ENCODE measurements at places on chromosomes 4 and X.

DNA sequence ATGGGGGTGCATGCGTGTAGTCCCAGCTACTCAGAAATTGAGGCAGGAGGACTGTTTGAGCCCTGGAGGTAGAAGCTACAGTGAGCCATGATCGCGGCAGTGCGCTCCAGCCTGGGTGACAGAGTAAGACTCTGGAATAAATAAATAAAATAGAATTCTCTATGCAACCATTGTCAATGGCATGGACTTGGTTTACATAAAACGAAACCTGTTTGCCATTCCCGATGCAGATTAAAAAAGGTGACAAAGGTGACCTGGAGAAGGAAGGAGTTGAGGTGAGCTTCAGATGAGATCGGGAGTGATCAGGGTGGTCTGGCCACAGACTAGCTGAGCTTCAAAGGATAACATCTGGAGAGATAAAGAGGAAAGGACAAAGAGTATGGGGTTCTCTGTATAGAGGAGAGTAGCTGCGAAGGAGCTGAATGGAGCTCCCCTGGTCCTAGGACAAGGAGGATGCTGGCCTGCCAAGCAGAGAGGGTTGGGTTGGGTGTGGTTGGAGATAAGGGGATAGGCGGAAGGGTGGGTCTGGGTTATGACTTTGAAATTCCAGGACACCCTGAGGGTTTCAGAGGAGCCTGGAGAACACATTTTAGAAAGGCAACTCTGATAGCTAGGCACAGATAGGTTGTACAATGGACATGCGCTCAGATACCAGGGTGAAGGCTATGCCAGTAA lies 98.6 kb downstream of the RBM47 start:
- DNase-seq = no peak

- DNase-seq = no peak
Measured at GRCh38 chr4:77432717-77433417, 172.8 kb upstream of the CXCL13 start.

DNA sequence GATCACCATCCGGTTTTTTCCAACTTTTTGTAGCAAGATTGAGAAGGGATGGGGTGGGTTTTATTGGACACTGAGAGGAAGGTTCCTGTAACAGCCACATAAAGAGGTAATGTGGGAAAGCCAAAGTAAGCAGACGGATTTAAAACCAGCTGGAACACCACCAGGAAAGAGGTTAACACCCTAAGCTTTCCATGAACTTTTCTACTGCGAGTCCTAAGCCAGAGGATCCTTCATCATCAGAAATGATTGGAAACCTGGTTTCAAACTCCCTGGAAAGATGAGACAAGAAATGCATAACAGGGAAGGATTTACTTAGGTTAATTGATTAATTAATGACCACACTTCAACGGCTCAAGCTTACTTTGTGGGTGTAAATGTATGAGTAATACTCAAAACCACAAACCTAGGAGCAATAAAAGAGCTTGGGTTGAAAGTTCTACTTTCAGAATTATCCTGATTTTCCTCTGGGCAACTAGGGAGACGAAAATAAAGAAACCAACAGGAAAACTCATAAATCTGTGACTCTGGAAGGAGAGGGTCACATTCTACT lies 91.5 kb downstream of the COX18 start:
- DNase-seq = no peak

DNA sequence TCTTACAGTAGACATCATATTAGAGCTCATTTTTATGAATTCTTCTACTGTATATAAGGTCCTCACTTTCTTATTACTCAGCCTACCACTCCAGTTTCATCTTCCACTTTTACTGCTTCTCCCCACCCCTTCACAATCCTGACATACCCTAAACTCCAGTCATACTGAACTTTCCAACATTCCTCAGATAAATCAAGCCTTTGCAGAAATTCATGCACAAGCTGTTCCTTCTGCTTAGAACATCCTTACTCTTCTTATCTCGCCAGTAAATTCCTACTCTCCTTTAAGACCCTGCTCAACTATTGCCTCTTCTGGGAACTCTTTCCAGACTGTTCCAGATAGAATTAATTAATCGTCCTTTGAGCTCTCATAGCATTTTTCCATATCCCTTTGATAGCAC lies 24.8 kb downstream of the RTL9 start:
- DNase-seq = no peak

DNA sequence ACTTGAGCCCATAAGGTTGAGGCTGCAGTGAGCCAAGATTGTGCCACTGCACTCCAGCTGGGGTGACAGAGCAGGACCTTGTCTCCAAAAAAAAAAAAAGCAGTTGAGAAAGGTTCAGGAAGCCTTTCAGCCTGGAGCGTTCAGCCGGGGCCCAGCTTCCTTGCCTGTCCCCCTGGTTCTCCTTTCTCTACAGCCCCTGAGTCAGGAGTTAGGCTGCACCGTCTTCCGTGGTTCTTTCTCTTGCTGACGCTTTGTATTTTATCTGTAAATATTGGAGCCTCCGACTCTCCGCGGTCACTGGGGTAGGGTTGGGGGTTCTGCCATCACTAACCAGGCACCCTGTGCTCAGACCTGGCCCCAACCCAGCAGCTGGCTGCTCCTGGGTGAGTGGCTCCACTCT lies 13.8 kb upstream of the UVSSA start:
- no peak for DNase-seq

DNA sequence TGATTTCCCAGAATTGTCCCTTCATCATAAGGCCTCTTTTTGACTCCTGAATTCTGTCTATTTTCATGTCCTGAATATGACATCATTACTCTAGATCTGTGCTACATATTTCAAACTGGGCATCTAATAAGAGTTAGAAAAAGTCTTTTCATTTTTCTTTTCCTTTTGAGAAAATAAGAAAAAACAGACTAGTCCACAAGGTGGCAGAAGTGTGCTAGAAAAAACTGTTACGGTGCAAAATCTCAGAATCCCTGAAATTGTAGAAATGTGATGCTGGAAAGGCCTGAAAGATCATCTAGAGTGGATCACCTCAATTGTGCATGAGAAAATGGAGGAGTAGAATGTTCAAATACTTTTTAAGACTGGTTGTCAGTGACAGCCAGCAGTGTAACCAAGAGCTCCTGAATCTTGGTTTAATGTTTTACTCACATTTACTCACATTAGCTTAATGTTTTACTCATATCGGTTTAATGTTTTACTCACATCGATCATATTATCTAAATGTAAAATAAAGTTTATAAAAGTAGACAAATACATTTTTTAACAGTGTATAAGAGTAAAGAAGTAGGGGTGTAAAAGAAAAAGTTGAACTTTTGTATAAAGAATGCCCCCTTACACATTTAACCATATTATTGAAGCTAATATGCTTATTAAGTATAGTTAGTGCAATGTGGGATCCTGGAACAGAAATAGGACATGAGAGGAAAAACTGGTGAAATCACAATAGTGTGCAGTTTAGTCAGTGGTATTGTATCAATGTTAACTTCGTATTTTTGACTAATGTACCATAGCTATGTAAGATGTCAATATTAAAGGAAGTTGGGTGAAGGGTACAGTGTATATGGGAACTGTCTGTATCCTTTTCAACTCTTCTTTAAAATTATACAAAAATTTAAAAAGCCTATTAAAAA lies 15.2 kb downstream of the ASB11 start:
- no peak for DNase-seq

GRCh38 chr4:22689428-22689827 lies 3.3 kb upstream of the GBA3 start:
- no peak for DNase-seq

DNA sequence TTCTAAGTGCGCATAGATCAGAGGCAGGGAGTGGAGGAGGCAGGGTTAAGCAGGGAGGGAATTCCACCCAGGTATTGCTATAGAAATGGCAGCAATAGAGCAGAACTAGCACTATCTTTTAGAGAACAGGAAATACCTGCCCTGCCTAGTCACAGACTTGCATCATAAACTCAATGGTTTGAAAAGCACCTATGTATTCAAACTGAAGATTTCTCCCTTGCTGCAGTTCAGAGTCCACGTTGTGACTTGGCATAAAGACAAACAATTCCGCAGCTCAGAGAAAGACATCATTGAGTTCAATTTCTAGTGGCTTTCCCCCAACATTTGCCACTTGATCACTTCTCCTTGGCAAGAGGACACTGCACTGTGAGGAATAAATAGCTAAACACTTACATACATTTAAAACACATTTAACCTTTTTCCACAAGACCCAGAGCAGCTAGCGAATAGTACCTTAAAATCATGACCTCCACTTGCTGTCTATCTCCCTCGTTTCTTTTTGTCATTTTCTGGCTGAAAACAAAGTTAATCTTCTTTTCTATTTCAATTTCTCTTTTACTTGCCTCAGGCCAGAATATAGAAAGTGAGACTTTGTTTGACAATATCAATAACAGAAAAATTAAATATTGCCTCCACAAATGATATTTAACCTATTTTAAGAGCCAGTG lies 42.4 kb downstream of the SLC7A11 start:
- DNase-seq = no peak

DNA sequence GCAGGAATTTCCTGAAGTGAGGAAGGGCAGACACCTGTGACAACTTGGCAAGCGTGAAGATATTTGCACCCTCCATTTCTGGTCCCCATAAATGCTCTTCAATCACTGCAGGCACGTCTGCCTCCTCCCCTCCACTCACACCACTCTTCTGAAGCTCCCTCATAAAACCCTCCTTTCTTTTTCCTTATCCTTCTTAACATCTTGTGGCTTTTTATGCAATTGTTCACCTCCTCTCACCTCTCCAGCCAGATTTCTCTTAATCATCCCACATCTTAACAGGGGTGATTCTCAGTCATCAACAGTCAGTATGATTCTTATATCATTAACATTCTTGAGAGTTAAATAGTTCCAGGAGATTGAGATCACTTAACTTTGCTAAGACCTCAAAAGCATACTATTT lies 277.4 kb downstream of the SPRY1 start:
- DNase-seq = no peak

- no peak for DNase-seq
Measured at GRCh38 chr4:181307824-181308223, 935.4 kb upstream of the TENM3 start.

- DNase-seq = no peak
Measured at GRCh38 chr4:48403779-48404178, 62.5 kb downstream of the SLAIN2 start.

DNA sequence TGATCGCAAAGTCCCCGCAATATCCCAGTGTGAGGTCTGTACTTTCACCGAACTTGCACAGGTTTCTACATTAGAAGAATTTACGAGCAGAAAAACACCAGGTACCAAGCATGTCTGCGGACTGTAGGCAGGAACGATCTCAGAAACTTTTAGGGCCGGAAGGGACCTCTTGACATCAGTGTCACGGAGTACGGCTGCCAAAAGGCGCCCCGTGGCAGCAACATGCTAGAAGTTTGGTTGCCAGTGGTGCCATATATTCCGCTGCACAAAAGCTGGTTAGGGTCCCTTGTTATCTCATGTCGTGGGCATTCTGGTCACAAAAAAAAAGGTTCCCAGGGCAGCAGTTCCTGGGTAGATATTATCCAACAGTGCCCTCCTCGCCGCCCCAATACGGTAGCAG lies 61.0 kb upstream of the DCAF8L1 start:
- DNase-seq = no peak

GRCh38 chr4:13530823-13531624 lies 13.3 kb downstream of the NKX3-2 start:
- no peak for DNase-seq

DNA sequence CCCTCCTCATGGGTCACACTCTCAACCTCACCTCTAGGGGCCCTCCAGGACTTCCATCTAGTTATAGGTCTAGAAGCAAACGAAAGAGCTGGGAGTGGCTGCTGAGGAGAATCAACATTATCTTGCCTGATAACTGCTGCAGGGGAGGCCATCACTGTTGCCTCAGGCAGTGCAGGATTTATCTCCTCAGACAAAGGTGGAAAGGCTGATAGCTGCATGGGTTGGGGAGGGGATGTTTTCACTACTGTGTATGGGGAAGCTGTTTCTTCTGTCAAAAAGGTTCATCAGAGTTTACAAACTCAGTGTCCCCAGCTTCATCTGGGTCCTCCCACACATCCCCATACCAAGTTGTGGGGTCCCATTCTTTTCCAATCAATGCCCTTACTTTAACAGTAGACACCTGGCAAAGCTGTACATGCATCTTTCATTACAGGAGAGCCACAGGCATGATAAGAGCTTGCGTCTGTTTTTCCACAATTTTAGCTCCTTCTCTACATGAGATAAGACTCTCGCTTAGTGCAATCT lies 17.6 kb upstream of the PRDM8 start:
- no peak for DNase-seq

DNA sequence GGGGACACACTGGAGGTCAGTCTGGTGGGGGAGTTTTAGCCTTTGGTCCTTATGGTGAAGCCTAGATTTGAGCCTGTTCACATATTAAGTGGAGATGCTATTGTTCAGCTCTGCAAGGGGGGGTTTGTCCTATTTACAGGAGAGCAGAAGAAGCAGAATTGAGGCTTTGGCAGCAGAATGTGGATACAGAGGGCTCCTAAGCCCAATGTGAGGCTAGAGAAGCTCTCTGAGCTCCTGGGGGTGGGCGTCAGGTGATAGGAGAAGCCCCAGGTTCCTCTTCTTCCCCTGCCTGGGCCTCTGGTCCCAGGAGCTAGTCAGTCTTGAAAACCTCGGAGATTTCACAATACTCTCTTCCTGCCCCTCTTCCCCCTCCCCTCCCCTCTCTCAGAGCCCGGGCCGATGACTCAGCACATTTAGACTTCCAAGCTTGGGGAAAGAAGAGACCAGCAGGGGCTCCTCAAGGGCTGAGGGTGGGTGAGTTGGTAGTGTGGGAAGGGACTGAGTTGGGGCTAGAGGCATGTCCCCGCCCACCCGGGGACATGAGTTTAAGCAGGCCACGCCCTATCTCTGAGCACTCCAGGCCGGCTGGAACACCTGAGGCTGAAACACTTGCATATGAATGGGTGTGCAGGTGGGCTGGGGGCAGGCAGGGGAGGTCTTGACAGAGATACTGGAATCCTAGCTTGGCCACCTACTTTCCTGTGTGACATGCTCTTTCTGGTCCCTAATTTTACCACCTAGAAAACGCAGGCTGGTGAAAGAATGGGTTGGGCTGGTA lies 3.4 kb downstream of the TFE3 start:
- peak; percentile 38 for DNase-seq

GRCh38 chrX:120464411-120464810 lies 4.7 kb downstream of the LAMP2 start:
- no peak for DNase-seq

GRCh38 chr4:6090931-6091330 lies 72.7 kb upstream of the C4orf50 start:
- DNase-seq = no peak

DNA sequence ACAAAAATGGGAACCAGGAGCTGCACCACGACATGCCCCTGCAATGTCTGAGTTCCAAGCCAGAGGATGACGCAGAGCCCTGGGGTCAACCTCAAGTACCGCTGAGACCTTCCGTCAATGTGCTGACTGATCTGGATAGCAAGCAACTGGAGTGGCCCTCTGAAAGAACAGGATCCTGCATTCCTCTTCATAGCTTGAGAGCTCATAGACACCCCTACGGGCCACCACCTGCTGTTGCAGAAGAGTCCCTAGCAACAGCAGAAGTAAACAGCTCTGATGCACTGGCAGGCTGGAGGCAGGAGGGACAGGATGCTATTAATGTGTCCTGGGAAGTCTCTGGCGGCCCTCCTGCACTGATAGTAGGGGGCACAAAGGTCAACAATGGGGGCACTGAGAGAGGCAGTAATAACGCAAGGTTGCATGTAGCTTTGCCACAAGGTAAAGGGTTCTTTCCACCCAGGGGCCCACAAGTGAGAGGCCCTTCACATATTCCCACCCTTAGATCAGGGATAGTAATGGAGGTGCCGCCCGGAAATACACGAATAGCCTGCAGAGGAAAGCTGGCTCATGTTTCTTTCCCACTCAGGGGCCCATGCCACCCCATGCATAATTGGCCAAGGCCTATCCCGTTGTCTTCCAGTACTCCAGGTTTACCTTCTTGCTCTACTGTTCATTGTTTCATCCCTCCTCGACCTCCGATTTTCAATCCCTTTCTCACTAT lies 1.3 kb downstream of the PRR32 start:
- DNase-seq = no peak

- no peak for DNase-seq
Measured at GRCh38 chr4:7198440-7199128, 6.2 kb downstream of the SORCS2 start.
